Suprapubic skin (tissue), 4 donors: ENCODE measurements at places on chromosomes 6 and 20. TPM values are rescaled to one million over a fixed set of nuclear protein-coding genes. Genes with fewer than 3 reads are reported as not detected.

The MAS1 gene
- total RNA-seq, result not detected

The FGD2 gene
- 13.6 TPM for total RNA-seq

The MSH5 gene
- total RNA-seq, result 12.6 TPM

The TRIM40 gene
- total RNA-seq, result not detected

The OXT gene
- total RNA-seq, result not detected

The AVP gene
- total RNA-seq, result not detected

The GRM1 gene
- total RNA-seq, result 0.48 TPM

The LHFPL5 gene
- not detected for total RNA-seq

The CFAP206 gene
- 0.21 TPM for total RNA-seq
